COLO829 (cell line): ENCODE measurements at places on chromosomes 6 and 20.

DNA sequence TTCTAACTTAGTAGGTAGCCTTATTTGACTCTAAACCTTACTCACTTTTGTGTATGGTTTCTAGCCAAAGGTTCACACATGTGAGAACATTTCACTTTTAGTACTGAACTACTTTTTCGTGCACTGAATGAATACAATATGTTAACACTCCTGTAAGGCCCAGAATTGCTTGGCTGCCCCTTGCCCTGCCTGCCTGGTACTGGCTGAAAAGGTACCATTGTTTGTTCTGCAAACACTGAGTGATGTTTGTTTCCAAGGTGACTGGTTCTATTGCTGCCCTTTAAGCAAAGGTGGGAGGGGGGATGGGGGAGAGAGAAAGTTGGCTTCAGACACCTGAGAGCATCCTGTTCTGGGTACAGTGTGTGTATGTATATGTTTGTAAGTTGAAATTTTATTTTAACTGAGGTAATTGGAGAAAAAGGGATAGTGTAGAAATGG, 31.2 kb downstream of the RREB1 start:
- DNase-seq = no peak

GRCh38 chr20:21936261-21936660, 230.8 kb downstream of the PAX1 start:
- no peak for DNase-seq

DNA sequence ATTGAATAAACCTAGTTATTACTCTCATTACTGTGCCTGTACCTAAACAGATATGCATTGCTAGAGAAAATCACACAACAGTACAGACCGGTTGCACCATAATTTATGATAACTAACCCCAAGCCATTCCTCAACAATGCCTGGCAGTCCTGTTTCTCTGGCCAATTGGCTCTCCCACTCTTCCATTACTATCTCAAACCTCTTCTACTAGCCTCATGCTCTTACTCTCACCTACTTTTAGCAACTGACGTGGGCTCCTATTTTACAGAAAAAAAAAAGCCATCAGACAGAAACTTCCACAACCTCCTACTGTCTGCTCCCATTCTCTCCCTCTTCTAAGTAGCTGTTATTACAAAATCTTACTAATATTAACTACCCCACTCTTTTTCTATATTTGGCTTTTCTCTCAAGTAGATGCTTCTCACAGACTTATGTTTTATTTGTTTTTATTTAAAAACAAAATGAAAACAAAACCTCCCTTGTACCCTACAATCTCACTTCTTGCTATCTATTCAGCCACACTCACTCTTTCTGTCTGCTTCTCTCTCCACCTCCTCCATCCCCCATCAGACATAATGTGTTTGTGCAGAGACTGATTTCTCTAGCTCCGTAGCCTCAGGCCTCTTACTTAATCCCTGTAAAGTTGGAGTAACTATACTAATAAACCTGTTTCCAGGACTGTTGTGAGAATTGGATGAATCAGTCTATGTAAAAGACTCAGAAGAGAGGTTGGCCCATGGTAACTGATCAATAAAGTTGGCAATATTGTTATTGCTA, 9.1 kb downstream of the GOPC start:
- DNase-seq = no peak

DNA sequence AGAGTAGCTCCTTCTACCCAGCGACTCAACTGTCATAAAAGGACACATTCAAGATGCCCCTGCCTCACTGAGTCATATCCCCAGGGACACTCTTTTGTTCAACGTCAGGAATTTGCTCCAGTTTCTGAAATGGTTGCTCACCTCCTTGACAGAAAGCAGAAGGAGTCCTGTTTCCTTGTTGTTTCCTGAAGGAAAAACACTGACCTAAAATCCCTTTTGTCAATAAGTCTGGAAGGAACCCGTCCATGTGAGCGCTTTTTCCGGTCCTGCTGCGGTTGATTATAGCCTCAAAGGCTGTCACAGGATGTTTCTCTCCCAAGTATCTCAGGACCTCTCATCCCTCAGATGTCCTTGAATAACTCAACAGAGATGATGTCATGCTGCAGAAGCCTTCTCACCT, 113.6 kb upstream of the PLEKHG1 start:
- no peak for DNase-seq

- DNase-seq = no peak
Measured at GRCh38 chr6:27720607-27721580, 191.3 kb downstream of the OR2B2 start.

DNA sequence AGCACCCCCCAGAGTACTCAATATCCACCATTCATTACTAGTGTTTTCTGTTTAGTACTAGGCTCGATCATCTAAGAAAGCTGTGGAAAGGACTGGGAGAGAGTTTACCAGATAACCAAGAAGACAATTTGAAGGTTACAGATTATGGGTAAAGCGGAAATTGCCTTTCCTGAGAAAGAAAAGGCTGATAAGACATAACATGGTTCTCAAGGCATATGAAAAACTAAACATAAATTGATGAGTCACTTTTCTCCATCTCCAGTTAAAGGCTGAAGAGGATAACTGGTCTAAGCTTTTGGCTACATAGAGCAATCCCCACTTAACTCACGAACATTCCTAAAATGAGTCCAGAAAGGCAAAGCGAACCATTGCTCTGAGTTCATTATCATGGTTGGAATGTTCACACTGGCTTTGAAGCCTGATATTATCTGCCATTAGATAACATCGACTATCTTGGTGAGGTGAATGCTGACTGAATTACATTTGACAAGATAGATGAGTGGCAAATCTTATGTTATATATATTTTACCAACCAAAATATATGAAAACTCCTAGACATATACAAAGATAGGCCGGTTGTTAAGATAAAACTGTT, 65.8 kb downstream of the BTBD9 start:
- DNase-seq = no peak

DNA sequence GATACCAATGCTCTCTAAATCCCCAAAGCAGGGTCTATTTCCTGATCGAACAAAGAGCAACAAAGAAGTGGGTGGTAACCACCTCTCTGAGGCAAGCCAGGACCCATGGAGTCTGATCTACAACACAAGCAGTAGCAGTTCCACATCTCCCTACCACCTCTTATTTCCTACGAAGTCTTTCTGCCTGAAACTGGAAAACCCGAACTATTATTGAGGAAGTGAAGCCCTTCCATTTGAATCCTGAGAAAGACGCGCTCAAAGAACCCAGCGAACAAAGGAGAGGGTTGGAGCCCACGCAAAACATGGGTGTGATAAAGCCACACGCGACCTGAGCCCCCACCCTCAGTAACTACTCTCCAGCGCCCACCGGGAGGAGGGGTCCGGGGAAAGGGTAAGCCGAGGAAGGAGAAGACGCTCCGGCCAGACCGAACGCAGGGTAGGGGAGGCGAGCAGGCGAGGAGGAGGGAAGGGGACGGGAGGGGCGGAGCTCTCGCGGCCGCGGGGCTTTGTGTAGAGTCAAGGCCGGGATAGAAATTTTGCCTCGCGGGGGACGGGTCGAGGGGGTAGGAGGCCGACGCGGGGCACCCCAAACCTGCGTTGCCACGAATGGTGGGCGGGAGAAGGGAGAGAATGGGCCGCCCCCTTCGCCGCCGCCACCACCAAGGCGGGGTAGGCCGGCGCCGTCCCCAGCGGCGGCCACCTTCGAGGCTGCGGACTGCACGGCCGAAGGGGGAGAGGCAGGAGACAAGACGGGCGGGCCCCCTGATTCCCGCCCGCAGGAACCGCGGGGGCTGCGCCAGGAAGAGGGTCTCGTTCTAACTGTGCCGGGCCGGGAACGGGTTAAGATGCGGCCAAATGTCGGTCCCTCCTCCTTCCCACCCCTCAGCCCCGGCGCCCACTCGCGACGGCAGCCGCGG, 802 bp downstream of the HDAC2 start:
- no peak for DNase-seq

DNA sequence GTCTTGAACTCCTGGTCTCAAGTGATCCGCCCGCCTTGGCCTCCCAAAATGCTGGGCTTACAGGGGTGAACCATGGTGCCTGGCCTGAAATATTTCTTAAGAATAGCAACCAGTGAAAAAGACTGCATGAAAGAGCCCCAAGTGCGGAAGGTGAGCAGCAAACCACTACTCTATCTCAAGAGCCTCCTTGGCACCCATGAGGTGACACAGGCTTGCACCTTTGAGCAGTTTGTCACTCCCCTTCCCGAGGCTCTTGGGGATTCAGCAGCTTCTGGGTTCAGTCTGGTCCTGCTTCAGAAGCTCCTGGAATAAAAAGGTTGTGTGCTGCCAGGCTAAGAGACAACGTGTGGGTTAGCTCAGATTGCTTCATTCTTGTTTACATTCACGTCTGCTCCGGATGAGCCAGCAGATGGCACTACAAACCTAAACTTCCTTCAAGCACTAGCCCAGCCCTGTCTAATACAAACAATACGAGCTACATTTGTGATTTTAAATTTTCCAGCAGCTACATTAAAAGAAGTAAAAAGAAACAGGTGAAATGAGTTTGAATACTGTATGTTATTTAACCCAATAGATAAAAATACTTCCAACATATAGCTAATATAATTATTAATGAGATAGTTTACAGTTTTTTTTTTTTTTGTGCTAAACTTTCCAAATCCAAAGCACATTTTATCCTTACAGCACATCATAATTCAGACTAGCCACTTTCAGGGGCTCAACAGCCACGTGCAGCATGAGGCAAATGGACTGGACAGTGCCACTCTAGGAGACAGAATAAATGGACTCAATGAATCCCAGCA, 46.2 kb downstream of the GJA10 start:
- peak; percentile 69 for DNase-seq

DNA sequence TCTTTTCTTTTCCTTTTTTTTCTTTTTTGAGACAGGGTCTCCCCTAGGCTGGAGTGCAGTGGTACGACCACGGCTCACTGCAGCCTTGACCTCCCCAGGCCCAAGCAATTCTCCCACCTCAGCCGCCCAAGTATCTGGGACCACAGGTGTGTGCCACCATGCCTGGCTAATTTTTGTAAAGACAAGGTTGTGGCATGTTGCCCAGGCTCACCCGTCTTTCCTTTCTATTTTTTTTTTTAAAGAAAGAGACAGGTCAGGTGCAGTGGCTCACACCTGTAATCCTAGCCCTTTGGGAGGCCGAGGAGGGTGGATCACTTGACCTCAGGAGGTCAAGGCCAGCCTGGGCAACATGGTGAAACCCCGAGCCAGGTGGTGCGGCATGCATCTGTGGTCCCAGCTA, 16.6 kb downstream of the BANF2 start:
- DNase-seq = no peak

DNA sequence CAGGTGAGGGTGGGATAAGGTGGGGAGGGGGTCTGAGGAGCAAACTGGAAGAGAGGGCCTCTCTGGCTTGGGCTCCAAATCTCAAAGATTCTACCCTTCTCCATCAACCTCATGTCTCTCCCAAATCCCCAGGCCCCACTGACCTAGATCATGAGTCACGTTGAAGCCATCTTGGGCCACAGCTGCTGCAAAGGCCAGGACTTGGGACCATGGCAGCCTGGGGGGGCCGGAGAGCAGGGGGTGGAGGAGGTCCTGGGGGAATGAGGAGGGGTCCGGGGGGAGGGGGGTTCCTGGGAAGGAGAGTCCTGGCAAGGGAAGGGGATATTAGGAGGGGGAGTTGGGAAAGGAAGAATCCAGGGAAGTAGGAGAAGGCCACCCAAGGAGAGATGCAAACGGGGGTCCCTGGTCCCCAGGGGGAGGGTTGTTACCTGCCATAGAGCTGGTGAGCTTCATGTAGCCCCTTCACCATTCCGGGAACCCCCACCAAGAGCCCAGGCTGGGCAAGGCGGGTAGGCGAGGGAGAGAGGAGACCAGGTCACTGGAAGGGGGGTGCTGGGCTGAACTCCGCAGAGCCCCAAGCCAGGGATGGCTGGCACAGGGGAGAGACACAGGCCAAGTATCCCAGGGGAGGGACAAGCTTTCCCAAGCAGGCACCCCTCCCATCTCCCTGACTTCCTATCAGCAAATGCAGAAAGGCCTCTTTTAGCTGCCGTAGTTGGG, 12.7 kb downstream of the GGT7 start:
- no peak for DNase-seq

DNA sequence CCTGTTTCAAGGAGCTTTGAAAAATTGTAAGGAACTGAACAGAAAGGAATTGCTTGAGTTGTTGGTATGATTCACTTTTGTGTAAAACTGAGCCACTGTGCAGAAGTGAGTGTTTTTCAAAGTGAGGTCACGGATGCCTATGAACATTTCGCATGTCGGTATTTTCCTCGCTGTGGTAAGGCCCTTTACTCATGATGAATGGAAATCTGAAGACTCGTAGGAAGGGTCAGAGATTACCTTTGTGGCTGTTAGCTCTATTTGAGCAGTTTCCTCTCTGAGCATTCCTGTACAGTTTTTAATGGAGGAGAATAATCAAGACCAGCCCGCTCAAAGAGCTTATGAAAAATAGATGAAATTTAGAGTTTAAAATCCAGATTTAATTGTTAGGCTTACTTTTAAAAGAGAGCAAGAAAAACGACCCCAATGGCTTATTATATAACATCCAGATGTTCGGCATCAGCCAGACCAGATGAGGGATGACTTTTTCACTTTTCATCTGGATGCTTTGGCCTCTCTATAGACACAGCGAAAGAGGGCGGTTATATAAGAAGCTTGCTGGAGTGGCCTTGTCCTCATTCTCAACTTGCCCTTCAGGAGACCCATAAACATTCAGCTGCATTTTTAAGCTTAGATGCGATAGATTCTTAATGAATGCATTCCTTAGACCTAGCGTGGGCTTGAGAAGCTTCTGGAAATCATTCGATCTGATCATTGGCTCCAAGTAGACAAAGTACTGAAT, 99.5 kb downstream of the CD83 start:
- no peak for DNase-seq

DNA sequence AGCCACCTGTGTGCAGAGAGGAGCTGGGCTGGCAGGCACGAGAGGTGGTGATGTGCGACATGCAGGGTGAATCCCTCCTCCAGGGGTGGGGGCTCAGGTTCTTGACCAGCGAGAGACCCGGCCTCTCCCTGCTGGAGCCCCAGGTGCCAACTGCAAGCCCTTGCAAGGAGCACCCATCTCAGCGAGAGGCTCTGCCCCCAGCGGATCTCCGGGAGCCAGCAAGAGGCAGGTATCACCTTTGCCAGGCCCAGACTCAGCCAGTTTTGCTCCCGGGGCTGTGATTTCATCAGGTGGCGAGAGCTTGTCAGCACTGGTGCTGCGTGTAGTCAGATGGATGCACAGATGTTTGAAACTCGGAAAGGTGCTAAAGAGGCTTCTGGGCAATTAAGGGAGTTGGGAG, 87.7 kb downstream of the TFAP2C start:
- DNase-seq = no peak

DNA sequence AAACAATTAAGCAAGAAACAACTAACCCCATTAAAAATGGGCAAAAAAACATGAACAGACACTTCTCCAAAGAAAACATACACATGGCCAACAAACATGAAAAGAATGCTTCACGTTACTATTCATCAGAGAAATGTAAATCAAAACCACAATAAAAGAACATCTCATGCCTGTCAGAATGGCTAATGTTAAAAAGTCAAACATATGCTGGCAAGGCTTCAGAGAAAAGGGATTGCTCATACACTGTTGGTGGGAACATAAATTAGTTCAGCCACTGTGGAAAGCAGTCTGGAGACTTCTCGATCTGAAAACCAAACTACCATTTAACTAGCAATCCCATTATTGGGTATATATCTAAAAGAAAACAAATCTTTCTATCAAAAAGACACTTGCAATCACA, 217.5 kb downstream of the TINAG start:
- DNase-seq = no peak
